Stimulated activated CD8-positive, alpha-beta memory T cell treated with anti-CD3 and anti-CD28 coated beads, Interleukin-7, amount 100 ng/mL, for 1 hour (primary cell): ENCODE measurements at places on chromosomes 12 and 14.

GRCh38 chr14:45251912-45252311 lies 1.1 kb downstream of the MIS18BP1 start:
- no peak for DNase-seq

- DNase-seq, result no peak
Measured at GRCh38 chr12:1630827-1631591, 2.0 kb downstream of the WNT5B start.

GRCh38 chr12:104694161-104694560 lies 237.4 kb downstream of the CHST11 start:
- DNase-seq, result no peak

GRCh38 chr14:99452968-99453367 lies 27.7 kb downstream of the SETD3 start:
- DNase-seq, result no peak

DNA sequence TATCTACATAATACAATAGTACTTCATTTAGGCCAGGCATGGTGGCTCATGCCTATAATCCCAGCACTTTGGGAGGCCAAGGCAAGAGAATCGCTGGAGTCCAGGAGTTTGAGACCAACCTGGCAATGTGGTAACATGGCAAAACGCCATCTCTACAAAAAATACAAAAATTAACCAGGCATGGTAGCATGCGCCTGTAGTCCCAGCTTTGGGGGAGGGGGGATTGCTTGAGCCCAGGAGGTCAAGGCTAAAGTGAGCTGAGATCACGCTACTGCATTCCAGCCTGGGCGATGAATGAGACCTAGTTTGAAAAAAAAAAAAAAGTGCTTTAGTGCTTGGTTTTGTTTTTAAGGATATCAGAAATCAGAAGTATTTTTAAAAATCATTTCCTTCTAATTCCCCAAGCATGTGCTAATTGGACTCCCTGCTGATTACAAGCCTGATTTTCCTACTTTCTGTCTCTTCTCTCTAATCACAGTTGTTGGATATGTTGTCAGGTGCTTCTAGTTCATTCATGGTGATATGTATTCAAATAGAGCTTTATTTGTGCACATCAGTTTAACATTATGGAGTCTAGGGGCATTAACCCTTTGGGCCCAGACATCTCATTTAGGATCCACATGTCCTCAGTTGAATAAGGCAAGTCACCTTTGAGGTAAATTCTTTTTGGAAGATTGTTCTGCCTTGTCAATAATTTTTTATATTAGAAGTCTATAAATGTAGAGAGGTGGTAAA lies 7.0 kb upstream of the KRAS start:
- DNase-seq, result no peak

GRCh38 chr14:38039496-38039895 lies 168.2 kb upstream of the SSTR1 start:
- no peak for DNase-seq

- DNase-seq, result no peak
Measured at GRCh38 chr12:109682708-109683060, 30.9 kb upstream of the FAM222A start.

GRCh38 chr12:95836630-95837239 lies 22.0 kb upstream of the SNRPF start:
- DNase-seq, result no peak
